NCI-H146 (cell line): ENCODE measurements at places on chromosomes 12 and 14.

- no peak for DNase-seq
These were observed 131.1 kb downstream of the ETV6 start for GRCh38 chr12:11780521-11781101.

- no peak for DNase-seq
These were observed 90.6 kb upstream of the FRMD6 start for GRCh38 chr14:51561141-51561540.

- DNase-seq, result no peak
These were observed 44.1 kb downstream of the FAM222A start for GRCh38 chr12:109757671-109758265.

GRCh38 chr12:81416571-81416970, 338.7 kb downstream of the ACSS3 start:
- DNase-seq, result peak; percentile 12

DNA sequence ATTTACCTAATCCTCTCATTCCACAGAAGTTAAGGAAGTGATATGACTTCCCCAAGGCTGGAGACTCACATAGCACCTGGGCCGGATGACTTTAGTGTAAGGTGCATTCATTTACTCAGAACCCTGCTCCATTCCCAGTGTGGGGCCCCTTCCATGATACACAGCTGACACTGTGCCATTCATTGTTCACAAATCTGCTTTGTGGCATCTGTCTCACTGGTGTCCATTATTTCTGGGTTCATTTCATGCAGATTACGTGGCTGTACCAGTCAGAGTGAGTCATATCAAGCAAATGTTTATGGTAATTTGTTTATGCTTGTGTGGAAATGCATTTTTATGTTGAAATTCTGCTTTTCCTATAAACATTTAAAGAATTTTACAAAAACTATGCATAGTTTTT, 5.2 kb downstream of the ANO4 start:
- DNase-seq, result no peak
